Stimulated activated CD4-positive, alpha-beta T cell treated with anti-CD3 and anti-CD28 coated beads, TNF-alpha, amount 100 ng/mL, for 24 hours (primary cell): ENCODE measurements at places on chromosomes 6 and 20.

GRCh38 chr20:32808438-32808837 is 11.3 kb upstream of the MAPRE1 start:
- no peak for DNase-seq

DNA sequence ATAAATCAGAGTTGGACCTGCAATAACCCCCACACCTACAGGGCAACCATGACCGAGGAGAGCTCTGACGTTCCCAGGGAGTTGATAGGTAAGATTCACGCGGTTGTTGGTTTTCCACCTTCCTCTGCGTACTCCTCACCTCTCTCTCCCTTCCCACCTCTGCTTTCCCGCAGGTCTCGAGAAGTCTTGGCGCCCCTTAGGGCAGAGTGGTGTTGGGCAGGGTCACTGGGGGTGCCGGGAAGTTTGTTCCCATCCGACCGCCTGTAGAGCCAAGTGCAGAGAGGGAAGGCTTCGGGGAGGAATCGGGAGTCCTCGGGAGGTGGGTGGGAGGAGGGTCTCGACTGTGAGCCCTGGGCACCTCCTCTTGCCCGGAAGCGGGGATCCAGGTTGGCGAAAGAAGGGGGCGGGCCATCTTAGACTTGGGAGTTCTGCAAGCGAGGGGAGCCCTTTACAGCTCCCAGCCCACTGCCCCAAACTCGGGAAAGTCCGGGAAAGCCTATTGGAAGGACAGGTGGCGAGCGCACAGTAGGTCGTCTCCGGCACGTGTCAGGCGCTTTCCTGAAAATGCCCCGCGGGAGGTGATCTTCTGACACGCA is 672 bp downstream of the CARMIL1 start:
- no peak for DNase-seq

- DNase-seq, result peak; percentile 65
Observed at GRCh38 chr20:5844063-5844681, 94.0 kb downstream of the SHLD1 start.

DNA sequence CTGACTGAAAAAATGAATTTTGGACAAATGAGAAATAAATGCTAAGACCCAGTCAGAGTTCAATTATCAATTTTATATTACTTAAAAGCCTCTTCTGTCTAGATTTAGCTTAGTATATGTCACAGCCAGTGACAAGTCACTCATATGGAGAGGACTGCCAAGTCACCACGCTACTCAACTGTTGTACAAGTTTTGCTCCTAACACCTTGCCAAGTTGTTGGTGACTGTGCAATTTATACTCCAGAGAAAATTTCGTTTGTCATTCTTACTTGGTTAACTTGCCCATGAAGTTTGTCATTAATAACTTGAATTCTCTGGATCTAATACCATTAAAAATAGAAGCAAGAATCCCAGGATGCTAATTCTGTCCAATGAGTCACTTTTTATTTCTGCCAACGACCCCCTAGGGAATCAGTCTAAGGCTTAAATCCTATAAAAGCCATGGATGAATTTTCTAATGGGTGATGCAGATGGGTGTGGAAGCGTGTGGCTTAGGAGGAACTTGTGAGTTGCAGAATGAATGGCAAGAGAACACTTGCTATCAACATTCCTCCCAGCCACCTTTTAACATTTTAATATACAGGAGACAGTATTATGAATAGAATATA is 30.4 kb upstream of the FBXO30 start:
- DNase-seq, result no peak

DNA sequence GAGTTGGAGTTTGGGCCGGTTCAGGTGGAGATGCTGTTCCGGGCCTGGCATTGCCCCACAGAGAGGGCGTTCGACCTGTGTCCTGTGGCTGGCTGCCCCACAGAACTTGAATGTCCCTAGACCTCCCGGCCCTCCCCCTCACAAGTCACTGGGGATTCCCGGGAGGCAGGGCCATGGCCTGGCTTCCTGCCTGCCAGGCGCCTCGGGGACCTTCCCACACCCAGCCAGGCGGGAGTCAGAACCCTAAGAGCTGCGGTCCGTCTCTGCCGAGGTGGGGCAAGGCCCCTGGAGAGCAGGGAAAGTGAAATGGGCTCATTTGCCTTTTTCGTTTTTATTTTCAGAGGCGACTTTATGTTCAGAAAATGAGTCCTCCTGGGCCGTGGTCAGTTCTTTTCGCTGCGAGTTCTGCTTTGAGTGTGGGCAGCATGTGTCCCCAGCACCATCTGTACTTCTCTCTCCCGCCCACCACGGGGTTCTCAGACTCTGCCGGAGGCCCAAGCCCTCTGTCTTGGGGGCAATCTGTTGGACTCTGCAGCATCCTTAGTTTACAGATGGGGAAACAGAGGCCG is 8.5 kb downstream of the RBM38 start:
- DNase-seq, result peak; percentile 61
